Activated CD4-positive, alpha-beta T cell treated with anti-CD3 and anti-CD28 coated beads, Interleukin-2, amount 10 ng/mL, durations not matched to agents 7 days and 5 days (primary cell): ENCODE measurements at places on chromosomes 16 and 17. TPM values are rescaled to one million over a fixed set of nuclear protein-coding genes. Genes with fewer than 3 reads are reported as not detected.
A peak's percentile ranks its signal among the peaks of the same experiment; 100 is the strongest.

DNA sequence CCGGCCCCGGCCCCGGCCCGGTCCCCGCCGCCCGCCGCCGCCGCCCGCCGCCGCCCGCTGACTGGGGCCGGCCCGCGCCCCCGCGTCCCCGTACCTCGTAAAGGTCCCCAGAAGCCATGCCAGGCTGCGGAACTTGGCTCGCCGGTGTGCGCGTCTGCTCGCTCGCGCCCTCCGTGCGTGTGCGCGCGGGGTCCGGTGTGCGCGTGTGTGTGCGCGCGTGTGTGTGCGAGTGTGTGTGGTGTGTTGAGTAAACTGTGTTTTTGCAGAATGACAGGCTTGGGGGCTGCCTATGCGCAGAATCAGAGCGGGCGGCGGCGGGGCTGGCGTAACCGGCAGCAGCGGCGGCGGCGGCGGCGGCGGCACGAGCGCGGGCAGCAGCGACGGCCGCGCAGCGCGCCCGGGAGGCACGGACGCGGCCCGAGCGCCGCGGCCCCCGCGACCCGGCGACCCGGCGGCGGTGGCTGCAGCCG, 307 bp downstream of the CDYL2 start:
- DNase-seq, result peak; percentile 61

Gene TAF1C
- total RNA-seq, result 60.8 TPM

Gene XYLT1
- 50.1 TPM for total RNA-seq

DNA sequence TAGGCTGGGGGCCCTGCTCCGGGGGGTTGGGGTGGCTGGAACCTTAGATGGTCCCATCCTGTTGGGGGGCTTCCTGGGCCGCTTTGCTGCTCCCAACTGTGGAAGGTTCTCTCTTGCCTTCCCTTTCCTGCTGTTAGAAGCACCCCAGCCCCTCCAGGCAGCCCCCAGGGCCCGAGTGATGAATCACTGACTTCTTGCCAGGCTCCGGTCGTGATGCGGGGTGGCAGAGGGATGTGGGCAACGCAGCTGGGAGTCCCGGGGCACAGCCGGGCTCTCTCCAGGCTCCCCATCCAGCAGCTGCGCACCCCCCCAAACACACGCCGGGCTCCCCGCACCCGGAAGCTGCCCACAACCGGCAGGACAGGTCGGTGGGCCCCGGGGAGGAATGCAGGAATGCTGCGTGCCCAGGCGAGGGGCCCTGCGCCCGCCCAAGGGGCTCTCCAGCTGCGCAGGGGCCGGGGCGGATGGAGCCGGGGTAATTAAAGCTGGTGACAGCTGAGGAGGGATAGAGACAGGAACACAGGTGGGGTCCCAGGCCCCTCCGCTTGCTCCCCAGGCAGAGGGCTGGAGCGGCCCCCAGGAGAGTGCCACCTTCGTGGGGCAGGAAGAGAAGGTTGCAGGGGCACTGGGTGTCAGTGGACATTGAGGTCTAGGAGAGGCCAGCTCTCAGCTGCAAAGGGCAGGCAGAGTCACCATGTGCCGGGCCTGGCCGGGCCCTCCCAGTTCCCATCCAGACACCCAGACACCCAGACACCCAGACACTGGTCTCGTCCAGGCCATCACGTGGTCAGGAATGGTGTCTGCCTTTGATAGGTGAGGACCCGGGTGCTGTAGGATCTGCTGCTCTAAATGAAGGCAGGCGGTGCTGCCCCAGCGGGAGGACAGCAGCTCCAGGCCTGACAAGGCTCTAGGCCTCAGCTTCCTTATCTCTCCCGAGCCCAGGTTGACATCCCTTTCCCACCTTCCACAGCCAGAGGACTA, 15.0 kb upstream of the SLC38A10 start:
- DNase-seq, result no peak

DNA sequence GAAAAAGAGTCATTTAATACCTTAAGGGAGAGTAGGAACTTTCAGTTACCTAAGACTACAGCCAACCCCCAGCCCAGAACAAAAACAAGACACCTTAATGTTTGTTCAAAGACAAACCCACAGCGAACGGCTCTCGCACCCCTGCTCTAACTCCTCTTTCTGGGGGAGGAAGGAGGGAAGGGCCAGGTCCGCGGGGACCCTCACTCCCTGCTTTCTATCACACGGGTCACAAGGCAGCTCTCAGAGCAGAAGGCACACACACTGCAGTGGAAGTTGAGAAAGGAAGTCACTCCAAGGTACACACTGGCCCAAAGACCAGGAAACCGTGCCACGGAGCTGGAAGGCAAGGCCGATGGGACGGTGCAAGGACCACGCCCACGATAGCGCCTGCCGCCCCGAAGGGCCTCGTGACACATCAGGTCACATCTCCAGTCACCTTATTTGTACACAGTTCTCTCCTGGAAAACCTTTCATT, 10.0 kb downstream of the LITAFD start:
- no peak for DNase-seq

DNA sequence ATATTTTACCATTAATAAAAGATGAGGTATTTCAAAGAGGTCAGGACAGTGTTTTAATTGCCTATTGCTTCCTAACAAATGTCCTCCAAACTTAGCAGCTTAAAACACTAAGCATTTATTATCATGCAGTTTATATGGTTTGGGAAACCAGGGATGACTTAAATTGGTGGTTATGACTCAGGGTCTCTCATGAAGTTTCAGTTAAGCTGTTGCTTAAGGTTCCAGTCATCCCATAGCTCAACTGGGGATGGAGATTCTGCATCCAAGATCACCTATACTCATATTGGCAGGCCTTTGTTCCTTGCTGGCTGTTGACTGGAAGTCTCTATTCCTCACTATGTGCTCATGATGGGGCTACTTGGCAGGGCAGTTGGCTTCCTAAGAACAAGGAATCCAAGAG, 1329.9 kb upstream of the GOT2 start:
- no peak for DNase-seq

Gene CCL17
- 0.40 TPM for total RNA-seq

Gene CCDC78
- total RNA-seq, result 1.6 TPM

DNA sequence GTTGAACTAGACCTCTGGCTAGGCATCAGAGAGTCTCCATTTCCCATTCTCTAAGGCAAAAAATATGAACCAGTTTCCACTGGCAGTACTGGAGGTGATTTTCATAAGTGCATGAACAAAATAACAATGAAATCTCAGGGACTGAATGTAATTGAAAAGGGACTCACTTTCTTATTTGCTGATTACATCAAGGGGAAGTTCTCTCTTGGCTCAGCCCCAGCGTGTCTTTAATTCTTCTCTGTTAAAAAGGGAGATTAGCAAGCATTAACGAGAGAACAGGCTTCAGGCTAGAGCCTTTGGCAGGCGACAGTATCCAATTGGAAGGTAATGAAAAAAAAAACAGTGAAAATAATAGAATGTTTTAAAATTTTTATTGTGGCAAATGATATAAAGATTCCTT, 34.0 kb upstream of the ADAMTS18 start:
- no peak for DNase-seq

DNA sequence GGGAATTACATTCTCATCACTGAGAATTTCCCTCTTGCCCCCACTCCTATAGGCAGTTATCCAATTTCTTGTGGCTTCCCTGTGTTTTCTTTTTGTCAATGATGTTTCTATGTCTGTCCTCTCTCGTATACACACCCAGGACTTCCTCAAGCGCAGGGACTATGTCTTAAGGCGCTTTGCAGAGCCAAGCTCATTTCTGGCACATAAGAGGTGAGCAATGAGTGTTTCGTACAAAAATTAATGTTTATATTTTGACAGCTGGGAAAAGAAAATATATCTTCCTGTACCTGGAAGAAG, 947 bp downstream of the DDX42 start:
- peak; percentile 15 for DNase-seq

- no peak for DNase-seq
Measured at GRCh38 chr16:2523801-2524231, 3.6 kb downstream of the AMDHD2 start.

DNA sequence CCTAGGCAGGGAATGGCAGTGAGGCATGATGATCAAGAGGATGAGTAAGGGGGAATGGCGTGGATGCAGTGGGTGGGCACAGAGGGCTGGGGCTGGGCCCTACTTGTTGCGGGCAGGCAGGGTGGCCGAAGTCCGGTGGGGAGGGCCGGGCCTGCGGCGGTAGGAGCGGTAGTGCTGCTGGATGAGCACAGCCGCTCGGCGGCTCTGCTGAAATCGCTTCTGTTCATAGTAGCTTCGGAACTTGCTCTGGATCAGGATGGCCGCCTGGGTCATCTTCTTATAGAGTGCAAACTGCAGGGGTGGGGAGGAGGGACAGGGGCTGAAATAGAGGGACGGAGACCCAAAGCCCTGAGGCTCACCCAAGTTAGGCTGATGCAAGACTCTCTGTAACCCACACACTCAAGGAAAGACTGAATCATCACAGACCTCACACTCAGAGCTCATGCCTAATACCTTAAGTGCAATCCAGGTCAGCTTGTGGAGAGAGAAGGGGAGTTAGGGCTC, 1.5 kb upstream of the SPAG7 start:
- DNase-seq, result peak; percentile 21

- DNase-seq, result no peak
Measured at GRCh38 chr17:9427465-9428315, 147.9 kb downstream of the STX8 start.

DNA sequence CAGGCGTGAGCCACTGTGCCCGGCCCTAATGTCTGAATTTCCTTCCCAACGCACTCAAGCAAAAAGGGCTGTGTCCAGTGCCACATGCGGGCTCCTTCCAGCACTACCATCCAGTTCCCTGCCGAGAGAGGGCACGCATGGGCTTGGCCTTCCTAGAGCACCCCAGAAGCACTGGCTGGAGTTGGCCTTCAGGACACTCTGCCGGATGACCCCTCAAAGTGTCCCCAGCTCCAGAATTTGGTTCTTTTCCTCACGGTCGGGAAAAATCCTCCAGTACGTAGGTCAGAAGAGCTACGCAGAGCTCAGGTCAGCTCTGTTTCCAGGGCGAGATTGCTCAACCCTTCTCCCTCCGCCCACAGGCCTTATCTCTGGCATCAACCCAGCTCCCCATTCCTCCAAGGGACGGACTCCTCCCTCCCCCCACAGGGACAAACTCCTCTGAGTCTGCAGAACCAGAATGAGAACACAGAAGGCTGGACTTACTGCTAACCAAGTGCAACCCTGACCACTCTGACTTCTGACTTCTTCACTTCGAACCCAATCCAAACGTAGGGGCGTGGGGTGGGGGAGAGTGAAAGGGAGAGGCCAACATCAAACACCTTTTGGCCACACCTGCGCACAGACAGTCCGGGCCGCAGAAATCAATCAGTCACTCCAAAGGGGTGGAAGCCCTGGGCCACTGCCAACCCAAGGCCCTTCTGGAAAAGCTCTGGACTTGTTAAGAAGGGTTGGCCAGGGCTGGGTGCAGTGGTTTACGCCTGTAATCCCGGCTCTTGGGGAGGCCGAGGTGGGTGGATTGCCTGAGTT, 3.6 kb downstream of the CDC42EP4 start:
- no peak for DNase-seq

DNA sequence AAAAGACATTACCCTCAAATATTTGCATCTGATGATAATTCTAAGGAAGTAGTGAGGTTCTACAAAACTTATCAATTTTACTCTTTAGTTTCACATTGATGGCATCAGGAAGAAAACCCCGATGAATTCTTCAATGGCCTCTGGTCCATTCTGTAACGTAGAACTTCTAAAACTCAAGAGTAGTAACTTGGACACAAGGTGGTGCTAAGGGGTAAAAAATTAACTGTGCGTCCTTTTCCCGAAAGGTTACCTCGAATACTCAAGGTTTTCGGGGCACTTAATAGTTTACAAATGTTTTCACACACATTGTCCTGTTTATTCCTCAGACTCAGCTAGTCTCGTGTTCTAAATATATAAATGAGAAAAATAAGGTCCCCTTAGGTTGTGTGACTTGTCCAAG, 517.3 kb upstream of the ZFHX3 start:
- no peak for DNase-seq

Gene FBXW10B
- total RNA-seq, result 0.44 TPM

Gene ZG16B
- 2.3 TPM for total RNA-seq

Gene GGA2
- total RNA-seq, result 121 TPM

Gene ABCC12
- not detected for total RNA-seq

GRCh38 chr17:56812901-56813388, 20.8 kb downstream of the C17orf67 start:
- DNase-seq, result no peak

- no peak for DNase-seq
Measured at GRCh38 chr16:46850619-46851555, 19.9 kb upstream of the C16orf87 start.

- no peak for DNase-seq
Measured at GRCh38 chr16:27311448-27311830, 2.3 kb upstream of the IL4R start.

GRCh38 chr17:39729280-39729851, 966 bp downstream of the MIEN1 start:
- no peak for DNase-seq
